ENCODE measurements at places on chromosomes 16 and 17. TPM values are rescaled to one million over a fixed set of nuclear protein-coding genes. Genes with fewer than 3 reads are reported as not detected.

Gene PLA2G10
- not detected for total RNA-seq

Gene C1QTNF8
- not detected for total RNA-seq

Gene DOC2A
- total RNA-seq: 0.38 TPM

DNA sequence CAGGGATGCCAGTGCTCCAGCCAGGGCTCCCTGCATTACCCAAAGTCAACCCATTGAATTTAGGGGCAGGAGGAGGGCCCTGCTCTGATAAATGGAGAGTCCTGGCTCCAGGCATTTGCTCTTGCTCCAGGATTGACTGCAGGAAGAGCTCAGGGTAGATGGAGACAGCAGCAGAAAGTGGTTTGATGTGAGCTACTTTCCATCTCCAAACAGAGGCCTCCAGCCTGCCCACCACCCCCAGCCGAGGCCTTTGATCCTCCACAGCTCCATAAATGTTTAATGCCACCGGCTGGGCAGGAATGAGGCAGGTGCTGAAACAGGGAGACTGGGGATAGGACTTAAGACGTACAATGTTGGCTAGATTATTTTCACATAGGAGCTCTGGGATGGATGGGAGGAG lies 4.3 kb upstream of the SEZ6 start:
- no peak overlapping the region for H3K4me3 ChIP-seq
- peaks cover 8% of the 10 kb centered on the region for H3K4me1 ChIP-seq
- peaks cover 15% of the 10 kb centered on the region for H3K27me3 ChIP-seq
- H3K36me3 ChIP-seq: no peaks in the 10 kb centered on the region

DNA sequence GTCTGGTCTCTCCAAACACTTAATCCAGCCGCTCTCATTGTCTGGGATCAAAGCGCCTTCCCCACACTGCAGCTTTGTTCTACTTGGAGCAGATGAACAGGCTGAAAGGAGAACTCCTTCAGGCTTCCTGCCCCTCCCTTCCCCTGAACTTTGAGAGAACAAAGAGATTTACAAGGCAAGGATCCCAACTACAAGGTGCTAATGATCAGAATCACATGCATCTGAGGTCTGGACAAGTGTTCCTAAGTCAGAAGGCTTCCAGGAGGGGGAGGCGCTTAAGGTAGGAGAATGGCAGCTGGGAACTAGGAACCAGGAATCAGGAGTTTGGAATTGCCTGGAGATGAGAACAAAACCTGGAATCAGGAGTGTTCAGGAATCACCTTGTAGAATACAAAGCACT lies 606.3 kb upstream of the CDH11 start:
- no peaks in the 10 kb centered on the region for H3K27me3 ChIP-seq
- DNase-seq: no peak
- H3K36me3 ChIP-seq: no peaks in the 10 kb centered on the region
- no peak overlapping the region for H3K4me3 ChIP-seq
